NCI-H187 treated with DMSO at 0.1 percent for 48 hours (cell line): ENCODE measurements at places on chromosomes 12 and 14.
A peak's percentile ranks its signal among the peaks of the same experiment; 100 is the strongest.

DNA sequence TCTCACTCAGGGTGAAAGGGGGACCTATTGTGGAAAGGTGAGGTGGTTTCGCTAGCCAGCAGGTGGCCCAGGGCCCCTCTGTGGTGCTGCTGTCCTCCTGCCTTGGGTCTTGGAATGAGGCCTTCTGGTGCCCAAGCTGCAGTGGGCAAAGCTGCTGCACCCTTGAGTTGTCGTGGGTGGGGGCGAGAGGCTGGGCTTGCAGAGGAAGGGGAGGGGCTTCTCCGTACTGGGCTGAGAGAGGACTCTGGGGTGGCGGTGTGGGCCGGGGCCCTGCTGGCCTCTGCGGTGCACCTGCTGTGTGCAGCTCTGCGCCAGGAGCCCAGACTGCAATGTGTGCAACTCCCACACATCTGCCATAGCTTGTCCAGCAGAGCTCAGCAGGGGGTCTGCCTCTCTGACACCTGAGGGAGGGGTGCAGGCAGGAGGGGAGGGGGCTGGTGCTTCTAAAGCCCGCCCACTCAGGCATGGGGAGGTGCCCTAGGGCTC, 145.8 kb downstream of the KIF26A start:
- no peak for DNase-seq

GRCh38 chr14:70735043-70735442, 74.3 kb downstream of the MAP3K9 start:
- peak; percentile 62 for DNase-seq

DNA sequence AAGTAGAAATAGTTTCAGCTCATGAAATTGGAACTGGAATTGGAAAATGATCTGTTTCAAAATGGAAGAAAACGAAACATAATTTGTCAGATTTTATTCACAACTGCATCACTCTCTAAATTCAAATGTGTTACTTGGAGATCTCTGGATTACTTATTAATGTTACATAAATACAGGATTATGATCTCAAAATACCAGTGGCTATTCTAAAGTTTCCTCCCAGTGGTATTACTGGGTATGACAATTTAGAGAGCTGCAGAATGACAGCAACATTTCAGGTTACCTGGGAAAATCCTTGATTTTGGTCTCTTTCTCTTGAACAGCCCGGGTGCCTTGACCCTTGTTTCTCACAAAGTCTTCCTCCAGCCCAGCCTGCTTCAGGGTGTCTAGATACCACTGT, 14.2 kb downstream of the FAM161B start:
- DNase-seq, result no peak

GRCh38 chr14:85675957-85676356, 146.0 kb downstream of the FLRT2 start:
- DNase-seq, result no peak

DNA sequence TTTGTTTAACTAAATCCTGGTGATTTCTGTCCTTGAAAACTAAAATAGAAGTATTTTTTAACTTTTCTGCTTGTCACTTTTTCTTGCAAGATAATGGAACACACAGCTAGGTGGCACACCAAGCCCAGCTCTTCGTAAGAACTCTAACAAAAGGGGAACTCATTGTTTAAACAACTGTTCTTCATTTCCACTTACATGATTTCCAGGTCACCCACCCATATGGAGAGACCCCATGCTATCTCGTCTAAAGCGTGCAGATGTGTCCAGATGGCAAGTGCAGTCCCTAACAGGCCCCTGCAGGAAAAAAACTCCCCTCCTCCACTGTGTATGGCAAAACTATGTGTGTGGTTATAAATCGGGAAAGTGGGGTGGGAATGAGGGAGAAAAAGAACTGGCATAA, 43.3 kb upstream of the NT5DC3 start:
- no peak for DNase-seq

- no peak for DNase-seq
Measured at GRCh38 chr12:110697236-110697635, 8.3 kb upstream of the HVCN1 start.

DNA sequence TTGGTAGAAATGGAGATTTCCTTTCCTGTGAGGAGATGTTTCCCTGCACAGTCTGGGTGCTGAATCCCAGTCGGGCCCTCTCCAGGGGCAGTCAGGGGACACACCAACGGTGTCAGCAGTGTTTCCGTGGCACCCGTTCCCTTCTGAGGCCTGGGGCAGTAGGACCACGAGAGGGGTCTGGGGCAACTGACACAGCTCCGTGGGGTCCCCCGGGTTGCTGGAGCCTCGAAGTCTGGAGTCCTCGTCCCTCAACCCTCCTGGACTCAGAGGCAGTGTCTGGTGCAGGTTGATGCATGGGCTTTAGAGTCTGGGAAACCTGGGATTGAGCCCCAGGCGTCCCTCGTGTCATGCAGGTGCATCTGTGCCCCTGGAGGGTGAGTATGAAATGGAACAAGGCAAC, 327.3 kb downstream of the ADGRD1 start:
- DNase-seq, result no peak

DNA sequence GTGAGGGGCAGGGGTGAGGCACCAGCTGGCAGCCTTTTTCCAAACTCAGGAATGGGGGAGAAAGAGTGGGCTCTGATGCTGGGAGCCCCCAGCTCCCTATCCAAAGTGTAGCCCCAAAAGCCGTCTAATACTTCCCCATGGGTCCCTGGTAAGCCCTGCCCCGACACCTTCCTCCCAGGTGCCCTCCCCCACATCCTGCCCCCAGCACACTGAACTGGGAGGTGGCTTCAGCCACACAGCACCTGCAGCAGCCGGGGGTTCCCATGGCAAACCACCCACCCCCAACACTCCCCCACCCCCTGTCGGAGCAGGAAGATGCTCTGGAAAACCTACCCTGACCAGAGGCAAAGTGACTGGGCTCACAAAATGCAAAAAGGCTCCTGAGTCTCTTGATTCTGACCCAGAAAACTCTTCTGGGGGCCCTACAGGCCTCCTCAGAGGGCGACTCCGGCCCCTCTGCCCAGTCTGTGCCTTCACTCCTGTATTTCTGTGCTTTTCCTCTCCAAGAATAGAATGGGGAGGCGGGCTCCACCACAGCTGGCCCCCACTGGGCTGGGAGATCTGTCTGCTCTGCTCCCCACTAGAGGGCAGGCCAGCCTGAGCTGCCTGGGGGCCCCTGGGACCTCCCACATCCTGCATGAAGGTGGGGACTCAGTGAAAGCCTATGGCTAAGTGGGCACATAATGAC, 81.6 kb downstream of the ITPK1 start:
- DNase-seq, result no peak

GRCh38 chr12:98123021-98123461, 392.3 kb upstream of the TMPO start:
- DNase-seq, result no peak

- no peak for DNase-seq
Measured at GRCh38 chr14:105208738-105209075, 27.6 kb upstream of the NUDT14 start.

GRCh38 chr12:80175307-80175930, 76.1 kb downstream of the OTOGL start:
- DNase-seq, result no peak

GRCh38 chr12:100201604-100202423, 1.2 kb downstream of the ACTR6 start:
- DNase-seq, result no peak

- no peak for DNase-seq
Measured at GRCh38 chr12:109513051-109513450, 35.6 kb downstream of the UBE3B start.

GRCh38 chr14:95048771-95049312, 108.5 kb downstream of the DICER1 start:
- DNase-seq, result no peak

- DNase-seq, result no peak
Measured at GRCh38 chr14:89378119-89378518, 38.9 kb downstream of the FOXN3 start.

- no peak for DNase-seq
Measured at GRCh38 chr12:12197128-12197527, 69.7 kb downstream of the LRP6 start.

GRCh38 chr14:36661506-36662257, at the start of gene PAX9:
Gene PAX9, plus strand, starts transcription at chr14:36661860. Its CDS starts 230 bp downstream, at chr14:36662090.
- peak; percentile 93 for DNase-seq

GRCh38 chr12:86331457-86331856, 75.3 kb upstream of the MGAT4C start:
- no peak for DNase-seq

DNA sequence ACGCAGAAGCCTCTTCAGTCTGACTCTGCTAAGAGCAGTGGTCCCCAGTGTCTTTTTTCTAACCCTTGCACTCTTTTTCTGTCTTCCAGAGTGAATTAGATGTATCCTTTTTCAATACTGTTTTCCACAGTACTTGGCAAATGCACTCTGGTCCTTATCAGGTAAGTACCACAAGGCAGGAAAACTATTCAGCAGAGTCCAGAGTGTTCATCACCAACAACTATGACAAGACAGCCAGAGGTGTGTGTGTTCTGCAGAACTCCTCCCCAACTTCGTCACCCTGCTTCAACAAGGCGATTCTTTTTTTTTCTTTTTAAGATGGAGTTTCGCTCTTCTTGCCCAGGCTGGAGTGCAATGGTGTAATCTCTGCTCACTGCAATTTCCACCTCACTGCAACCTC, 54.3 kb upstream of the STRN3 start:
- no peak for DNase-seq

GRCh38 chr12:11581179-11581755, 68.2 kb upstream of the ETV6 start:
- peak; percentile 9 for DNase-seq

GRCh38 chr12:98741556-98742265, 96.6 kb downstream of the APAF1 start:
- DNase-seq, result peak; percentile 99

DNA sequence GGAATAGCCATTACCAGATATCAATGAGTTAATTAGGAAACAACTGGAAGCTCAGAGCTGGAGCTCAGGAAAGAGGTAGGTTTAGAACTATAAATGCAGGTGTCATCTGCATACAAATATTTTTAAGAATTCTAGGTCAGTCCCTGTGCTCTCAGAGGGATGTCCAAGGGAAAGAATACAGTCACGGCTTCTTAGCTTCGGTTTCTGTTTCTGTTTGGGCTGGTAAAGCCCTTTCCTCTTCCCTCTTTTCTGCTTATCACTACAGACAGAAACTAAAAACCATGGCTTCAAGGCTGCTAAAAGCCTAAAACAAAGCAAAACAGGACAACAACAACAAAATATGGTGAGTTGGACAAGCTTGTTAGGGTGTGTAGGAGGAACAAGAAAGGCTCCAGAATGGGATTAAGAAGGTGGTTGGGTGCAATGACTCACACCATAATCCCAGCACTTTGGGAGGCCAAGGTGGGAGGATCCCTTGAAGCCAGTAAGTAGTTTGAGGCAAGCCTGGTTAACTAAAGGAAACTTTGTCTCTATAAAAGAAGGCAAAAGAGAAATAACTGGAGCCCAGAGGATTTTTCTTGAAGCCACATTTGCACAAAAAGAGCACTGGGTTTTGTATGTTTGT, 113.0 kb downstream of the SEC23A start:
- DNase-seq, result no peak

DNA sequence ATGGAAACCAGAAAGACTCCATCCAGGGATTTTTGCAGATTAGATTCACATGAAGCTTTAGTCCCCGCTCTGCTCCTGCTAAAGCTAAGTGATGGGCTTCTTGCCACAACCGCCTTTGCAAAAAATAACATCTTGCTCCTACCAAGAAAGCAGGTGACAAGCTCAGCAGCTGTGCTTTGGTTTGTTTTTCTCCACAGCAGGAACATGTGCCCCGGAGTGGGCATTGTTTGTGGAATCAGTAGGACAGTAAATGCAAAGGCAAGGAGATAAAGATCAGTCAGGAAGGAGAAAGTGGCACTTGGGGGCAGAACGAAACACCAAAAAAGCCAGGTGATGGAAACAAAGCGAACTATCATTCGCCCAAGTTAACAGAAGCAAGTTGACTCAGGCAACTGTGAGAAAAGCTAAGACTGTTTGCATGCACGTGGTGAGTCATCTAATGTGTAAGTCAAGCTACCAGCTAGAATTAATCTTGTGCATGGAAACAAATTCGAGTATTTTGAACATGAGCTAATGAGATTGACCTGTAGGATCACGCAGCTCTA, 165.5 kb upstream of the PLXNC1 start:
- DNase-seq, result no peak

DNA sequence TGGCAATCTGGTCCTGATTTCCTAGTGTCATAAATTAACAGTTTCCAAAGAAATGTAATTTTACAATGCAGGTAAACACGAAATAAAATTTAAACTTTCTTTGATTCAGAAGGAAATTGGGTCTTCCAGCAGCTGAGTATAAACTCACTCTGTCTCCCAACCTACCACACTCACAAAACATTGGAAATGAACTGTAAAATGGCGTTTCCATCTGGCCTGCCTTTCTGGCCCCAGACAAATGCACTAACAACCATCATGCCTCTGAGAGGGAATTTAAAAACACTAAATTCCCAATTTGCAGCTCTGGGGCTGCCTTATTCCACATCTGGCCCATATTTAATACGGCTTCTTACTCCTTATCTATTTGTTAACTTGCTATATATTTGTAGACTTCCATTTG, 19.3 kb downstream of the ATP2B1 start:
- DNase-seq, result no peak

DNA sequence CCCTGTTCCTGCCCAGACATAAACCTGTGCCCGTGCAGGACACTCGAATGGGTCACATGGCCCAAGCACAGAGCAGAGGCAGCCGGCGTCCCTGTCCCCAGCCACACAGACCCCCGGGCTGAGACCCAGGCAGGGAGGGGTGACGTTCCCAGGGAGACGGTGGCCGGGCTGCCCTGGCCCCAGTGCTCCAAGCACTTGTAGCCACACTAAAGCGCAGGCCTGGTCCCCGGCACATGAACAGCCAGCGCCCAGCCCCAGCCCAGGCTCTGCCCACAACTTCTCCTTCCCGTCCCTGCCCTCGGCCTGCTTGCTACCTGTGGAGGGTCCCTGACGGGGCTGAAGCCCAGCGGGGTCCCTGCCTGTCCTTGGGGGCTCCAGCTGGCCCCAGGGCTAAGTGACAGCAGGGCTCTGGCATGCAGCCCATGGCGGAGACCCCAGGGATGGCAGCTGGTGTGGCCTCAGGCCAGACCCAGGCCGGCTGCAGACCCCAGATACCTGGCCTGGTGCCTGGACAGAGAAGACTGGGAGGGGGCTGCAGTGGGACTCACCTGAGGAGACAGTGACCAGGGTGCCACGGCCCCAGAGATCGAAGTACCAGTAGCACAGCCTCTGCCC, 338.4 kb downstream of the TMEM121 start:
- DNase-seq, result no peak

GRCh38 chr12:84726780-84727179, 185.8 kb downstream of the SLC6A15 start:
- DNase-seq, result no peak

GRCh38 chr12:15601210-15601800, 187.9 kb downstream of the EPS8 start:
- DNase-seq, result no peak

DNA sequence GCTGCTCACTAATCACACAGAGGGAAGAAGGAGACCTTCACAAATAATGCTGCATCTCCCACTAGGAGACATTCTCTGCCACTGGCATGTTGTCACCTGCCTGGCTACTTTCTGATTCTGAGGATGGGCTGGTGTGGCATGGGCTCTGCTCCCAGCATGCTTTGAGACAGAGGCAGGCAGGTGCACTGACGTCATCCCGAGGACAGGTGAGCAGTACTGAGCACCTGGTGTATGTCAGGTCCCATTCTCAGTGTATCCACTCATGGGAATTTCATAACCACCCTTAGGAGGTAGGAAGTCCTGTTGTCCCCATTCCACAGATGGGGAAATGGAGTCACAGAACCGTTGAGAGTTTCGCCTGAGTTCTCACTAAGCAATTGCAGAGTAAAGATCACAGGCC, 597.9 kb downstream of the VRK1 start:
- no peak for DNase-seq
